ENCODE measurements at places on chromosomes 16 and 17.
A peak's percentile ranks its signal among the peaks of the same experiment; 100 is the strongest.

- DNase-seq = no peak
These were observed 65.6 kb upstream of the HS3ST4 start for GRCh38 chr16:25626172-25626571.

GRCh38 chr16:19883966-19884485, 622 bp downstream of the GPRC5B start:
- DNase-seq = no peak

- no peak for DNase-seq
These were observed 37.6 kb upstream of the KLHDC4 start for GRCh38 chr16:87803385-87803784.

DNA sequence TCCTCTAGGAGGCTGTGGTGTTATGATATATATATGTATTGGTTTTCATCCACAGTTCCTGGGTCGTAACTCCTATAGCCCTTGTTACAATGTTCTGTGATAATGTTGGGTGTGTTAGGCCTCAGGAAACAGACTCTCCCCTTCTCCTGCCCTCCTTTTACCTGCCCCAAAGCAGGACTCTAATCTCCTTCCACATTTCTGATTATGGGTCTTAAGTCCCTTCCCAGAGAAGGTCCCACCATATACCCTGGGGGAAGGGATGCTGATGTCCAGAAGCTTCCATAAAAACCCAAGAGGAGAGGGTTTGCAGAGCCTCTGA, 450 bp upstream of the C1QBP start:
- no peak for DNase-seq

GRCh38 chr17:42313773-42314566, 25.7 kb downstream of the STAT5A start:
- no peak for DNase-seq

- no peak for DNase-seq
These were observed 475.2 kb upstream of the WSB1 start for GRCh38 chr17:26818736-26819135.

- peak; percentile 15 for DNase-seq
These were observed 1.1 kb downstream of the PARN start for GRCh38 chr16:14628806-14629611.

DNA sequence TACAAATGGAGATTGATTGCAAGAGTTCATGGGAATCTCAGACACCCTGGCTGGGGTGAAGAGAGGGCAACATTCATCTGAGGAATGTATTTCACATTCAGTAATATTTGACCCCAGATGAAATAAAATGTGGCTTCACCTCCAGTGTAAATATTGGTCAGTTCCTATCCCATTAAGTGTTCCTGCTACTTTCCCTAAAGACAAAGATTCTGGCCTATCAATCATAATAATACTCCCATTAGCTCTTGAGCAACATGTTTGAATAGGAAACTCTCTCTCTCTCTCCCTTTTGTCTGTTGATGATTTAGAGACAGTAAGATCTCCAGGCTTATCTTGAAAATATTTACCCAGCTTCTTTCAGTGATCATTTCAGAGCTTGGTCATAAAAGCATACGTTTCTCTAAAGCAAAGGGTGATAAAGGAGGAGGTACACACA, 70.1 kb downstream of the KCNJ2 start:
- DNase-seq = no peak

DNA sequence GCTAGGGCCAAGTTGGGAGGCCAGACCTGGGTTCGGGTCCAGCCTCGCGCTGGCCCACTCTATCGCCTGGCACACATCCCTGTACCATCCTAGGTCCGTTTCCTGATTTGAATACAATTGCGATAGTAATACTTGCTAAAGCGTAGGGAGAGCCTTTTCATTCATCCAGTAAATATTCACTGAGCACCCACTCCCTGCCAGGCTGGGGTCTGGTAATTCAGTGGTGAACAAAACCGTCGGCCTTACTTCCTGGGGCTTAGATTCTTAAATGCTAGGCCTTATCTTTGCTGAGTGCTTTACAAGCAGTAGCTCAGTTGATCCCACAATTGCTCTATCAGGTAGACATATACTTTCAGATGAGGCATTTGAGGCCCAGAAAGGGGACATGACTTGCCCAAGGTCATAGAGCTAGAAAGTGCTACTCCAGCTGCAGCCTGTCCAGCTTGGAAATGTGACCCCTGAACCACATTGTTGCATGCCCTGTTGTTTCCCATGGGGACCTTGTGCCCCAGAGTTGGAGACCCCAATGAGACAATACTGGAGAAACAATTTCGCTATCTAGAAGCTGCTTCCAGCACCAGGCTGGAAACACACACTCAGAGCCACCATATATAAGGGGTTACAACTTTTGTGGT, 691 bp downstream of the USB1 start:
- DNase-seq = no peak

DNA sequence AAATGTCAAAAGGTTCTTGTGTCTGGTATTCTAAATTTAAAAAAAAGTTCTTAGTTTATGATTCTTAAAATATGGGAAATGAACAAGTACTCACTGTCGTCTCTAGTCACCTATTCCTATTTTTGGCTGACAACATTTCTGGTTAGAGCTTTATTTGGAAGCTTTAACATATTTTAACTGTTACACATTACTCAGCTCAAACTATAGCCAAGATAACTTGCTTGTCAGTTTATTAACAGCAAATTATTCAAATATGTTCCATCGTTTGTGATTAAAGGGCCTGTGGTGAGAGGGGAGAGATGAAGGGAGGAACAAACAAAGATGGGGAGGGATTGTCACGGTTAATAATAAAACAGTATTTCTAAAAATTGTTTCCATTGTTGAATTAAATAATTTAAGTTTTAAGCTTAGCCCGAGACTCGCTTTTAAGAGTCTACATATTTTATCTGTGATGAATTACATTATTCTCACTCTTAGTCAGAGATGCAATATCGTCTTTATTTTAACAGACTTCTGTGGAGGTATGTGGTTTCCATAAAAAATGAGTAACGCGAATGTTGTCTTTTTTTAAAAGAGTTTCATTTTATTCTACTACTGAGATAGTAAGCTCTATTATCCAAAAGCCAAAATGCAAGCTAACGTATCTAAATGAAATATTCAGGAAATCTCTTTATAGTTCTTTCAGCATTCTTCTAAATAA, 321.9 kb upstream of the PMFBP1 start:
- DNase-seq = no peak

- DNase-seq = peak; percentile 42
These were observed 516 bp downstream of the CPNE2 start for GRCh38 chr16:57092786-57093411.

DNA sequence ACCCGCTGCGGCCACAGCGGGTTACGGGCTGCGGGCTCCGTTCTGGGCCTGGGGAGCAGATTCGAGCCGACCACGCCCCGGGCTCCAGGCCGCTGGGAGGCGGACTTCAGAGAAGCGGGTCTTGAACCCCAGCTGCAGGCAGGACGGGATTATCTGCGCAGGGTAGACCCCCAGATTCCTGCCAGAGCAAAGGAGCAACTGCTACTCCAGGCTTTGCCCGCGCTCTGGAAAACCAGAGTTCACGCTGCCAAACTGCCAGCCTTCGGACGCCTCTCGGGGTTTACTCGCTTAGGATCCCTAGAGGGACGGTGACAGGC, 301 bp upstream of the ULK2 start:
- DNase-seq = no peak

DNA sequence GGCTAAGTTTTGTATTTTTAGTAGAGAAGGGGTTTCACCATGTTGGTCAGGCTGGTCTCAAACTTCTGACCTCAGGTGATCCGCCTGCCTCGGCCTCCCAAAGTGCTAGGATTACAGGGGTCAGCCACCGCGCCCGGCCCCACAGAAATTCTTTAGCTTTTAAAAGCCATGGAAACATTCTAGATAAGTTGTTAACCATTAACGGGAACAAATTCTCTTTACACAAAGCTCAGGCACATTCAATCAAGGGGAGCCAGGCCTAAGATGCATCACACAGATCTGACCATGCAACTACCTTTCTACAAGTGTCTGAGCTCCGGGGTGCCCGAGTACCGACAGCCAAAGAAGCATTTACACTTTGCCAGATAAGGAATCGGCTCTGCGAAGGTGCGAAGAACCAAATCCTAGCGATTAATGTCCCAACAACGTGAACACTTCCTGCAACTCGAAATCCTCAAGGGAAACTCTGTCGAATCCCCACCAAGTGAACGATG, 1.0 kb downstream of the EMC8 start:
- no peak for DNase-seq

DNA sequence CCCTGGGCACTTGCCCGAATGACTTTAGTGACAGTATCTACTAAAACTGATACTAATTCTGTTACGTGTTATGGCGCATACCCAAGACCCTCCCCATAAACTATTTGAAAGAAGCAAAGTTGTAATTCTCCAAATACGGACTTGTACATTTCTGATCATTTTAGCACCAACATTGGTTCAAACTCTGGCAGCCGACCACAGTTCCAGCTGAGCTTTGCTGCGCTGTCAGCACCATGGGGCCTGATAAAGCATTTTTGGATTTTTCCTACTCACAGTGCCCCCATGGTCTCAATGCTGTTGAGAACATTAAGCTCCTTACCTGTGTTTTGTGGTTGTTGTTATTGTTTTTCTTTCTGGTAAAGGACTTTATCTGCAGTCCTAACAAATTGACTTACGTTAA, 460.7 kb downstream of the MAF start:
- no peak for DNase-seq

GRCh38 chr16:81815429-81815766, 36.3 kb downstream of the PLCG2 start:
- no peak for DNase-seq

GRCh38 chr17:75693500-75694481, 26.7 kb downstream of the SAP30BP start:
- DNase-seq = no peak

- DNase-seq = no peak
These were observed 7.5 kb upstream of the ITGB3 start for GRCh38 chr17:47246120-47246519.

GRCh38 chr16:72179204-72179970, 7.4 kb upstream of the PMFBP1 start:
- no peak for DNase-seq

DNA sequence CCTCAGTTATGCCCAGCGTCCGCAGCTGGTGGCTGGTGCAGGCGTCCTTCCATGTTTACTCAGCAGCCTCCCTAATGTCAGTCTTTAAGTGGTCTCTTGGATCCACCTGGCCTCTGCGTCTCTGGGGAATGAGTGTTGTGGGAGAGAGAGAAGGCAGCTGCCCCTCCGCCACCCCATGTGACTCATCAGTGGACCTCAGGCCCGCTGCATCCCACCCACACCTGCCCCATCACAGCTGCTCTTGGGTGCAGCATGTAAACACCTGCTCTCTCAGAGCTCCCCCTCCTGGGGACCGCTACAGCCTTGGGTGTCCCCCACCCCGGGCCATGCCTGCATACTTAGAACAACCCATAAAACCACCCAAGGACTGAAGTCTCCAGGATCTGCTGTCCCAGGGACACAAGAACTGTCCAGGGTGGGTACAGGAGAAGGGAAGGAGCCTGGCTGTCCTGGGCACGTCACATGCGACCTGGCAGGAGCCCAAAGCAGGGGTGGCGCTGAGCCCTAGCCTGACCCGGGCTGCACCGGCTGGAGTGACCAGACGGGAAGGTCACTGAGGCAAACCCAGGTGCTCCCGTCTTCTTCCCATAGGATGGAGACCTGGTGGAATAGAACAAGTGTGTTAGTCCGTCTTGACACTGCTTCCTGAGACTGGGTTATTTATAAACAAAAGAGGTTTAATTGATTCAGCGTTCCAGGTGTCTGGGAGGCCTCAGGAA, 4.2 kb downstream of the C16orf90 start:
- DNase-seq = no peak

DNA sequence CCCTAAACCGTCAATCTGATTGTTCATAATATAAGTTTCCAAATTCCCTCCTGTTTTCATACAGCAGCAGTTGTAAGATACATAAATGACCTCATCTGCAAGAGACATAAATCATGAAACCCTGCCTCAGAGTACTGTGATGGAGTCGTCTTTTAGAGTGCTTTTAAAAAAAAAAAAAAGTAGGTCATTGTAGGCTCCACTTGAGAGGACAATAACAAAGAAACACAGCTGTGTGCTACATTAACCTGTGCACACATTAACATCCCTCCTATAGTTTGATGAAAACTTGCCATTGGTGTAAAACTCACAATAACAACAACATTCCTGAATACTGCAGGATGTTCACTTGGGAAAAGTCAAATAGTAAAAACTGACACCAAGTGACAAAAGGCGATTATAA, 56.5 kb downstream of the XPO6 start:
- no peak for DNase-seq

DNA sequence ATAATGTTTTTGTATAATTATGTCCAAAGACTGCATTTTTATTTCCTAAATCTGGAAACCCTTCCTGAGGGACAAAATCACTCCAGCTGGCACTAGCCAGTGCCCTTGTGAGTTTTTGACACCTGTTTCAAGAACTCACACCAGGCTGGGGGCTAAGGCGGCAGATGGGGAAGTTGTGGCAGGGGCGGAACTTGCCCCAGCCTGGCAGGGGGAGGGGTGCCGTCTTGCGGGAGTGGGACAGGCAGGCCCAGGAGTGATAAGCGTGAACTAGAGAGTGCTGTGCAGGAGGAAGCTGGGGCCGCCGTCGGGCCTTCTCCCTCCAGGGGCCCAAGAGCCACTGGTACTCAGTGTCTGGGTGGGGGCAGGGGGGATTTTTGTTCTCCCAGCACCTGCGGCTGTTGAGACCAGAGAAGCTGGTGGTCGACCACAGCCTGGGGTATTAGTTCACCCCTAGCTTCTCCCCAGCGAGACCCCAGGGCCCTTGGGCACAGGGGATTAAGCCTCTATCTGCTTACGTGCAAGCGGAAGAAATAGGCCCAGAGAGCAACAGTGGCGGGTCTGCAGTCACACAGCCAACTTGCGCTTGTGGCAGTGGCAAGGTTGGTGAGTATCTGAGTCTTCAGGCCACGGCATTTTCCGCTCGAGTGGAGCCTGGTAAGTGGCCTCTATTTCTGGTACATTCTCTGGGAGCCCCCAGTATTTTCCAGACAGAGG, 40.2 kb upstream of the PLCG2 start:
- no peak for DNase-seq

DNA sequence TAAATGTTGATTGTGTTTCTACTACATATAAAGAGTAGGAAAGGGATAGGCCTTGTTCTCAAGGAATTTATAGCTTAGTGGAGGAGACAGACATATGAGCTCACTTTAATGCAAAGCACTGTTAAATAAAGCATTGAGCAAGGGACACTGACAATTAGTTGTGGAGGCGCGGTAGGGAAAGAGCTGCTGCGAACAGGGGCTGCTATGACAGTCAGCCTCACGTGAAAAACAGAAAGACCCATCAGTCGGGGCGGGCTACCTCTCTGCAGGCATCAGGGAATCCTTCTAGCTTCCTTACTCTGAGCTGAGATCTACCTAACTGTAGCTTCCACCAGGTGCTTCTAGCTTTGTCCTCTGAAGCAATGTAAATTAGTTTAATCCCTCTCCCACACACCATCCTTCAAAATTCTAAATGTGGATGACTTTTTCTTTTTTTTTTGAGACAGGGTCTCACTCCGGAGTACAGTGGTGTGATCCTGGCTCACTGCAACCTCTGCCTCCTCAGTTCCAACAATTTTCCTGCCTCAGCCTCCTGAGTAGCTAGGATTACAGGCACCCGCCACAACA, 129.9 kb upstream of the ZFHX3 start:
- no peak for DNase-seq

GRCh38 chr17:77375917-77376651, 235.3 kb downstream of the SEC14L1 start:
- DNase-seq = peak; percentile 68

GRCh38 chr17:80518392-80518791, 26.2 kb upstream of the RPTOR start:
- no peak for DNase-seq

Data from CD4-positive, alpha-beta T cell treated with Interleukin-1 beta for 1 hour (primary cell).